ENCODE measurements at places on chromosomes 11 and 22.

- DNase-seq = no peak
These were observed 174.6 kb downstream of the CTTN start for GRCh38 chr11:70572974-70573260.

- peak; percentile 72 for DNase-seq
These were observed 3.0 kb downstream of the C11orf68 start for GRCh38 chr11:65915821-65916251.

DNA sequence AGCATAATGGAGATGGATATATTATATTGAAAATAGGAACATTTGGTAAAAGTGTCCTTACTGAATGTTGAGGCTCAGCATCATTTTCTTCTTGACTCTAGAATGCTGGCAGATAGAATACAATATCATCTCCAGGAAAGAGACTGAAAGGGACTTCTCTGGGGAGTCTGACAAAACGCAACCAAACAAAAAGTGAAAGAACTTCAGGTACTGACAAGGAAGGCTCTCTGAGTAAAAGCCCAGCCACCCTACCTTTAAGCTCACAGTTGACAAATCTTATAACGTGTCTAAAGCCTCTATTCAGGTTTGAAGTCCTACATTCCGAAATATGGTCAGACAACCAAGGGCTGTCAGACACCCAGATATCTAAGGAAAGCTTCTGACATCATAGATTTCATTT, 590.8 kb downstream of the SOX6 start:
- DNase-seq = no peak

DNA sequence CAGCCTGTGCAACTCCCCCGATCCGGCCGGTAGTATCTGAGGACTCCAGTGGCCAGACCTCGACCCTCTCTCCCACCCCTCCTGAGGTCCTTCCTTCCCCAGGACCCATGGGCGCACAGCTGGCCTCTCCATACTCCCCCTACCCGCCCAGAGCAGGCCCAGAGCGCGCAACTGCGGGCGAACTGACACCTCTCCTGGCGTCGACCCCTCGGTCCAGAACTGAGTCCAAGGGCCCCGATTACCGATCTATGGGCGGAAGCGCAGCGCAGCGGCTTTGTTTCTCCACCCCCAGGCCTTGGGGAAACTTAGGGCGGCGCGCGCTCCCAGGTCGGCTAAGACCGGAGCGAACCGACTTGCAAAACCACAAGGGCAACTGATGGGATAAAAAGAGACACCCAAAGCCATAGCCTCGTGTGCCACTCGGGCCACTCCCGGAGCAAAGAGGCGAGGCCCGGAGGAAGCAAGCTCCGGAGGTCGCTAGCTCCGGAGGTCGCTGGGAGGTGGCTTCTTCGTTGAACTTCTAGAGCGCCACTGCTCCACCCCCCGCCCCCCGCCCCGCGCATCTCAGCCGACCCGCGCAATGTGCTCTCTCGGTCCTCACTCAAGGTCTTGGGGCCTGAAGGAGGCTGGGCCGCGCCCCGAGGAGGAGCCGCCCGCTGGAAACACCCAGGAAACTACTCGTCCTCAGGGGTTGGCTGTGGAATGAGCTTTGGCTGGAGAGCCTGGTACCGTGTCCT, 9.8 kb upstream of the ALX4 start:
- peak; percentile 44 for DNase-seq

DNA sequence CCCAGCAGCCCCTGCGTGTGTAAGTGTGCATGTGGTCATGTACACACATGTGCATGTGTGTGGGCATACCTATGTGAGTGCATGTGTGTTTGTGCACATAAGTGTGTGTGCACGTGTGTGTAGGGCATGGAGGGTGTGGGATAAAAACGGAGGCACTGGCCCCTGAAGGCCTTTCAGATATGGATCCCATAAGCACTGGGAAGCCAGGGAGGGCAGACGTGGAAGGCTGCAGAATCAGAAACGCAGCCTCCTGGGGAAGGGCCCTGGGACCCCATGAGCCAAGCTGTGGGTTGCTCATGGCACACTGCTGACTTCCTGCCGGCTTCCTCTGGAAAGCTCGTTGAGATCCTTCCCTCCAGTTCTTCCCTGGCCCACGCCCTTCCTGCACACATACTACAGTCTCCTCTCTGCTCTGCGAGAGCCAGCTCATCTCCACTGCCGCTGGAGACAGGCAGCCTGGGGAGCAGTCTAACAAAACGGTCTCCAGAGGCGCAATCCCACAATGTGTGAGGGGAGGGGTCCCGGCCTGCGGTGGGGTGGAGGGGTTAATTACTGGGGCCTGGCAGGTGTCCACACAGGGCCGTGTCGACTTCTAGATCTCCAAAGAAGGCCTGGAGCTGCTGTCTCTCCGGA, 435.2 kb upstream of the B3GAT1 start:
- DNase-seq = no peak

GRCh38 chr22:27724157-27724556, 77.4 kb downstream of the MN1 start:
- DNase-seq = no peak

DNA sequence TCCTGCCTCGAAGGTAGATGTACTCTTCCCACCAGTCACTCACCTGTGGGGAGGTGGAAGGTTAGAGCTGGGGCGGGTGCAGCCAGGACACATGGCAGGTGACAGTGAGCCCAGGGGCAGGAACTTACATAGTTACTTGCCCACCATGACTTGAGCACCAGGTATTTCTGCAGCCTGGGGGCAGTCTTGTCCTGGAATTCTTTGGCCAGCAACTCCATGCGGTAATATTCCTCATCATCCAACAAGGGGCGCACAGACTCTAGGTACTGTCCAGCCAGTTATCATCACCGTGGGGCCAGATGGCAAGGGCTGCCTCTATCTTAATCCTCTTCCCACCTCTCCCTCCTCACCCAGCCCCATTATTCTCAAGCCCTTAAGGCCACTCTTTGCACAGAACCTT, 2.2 kb downstream of the CPT1B start:
- no peak for DNase-seq

DNA sequence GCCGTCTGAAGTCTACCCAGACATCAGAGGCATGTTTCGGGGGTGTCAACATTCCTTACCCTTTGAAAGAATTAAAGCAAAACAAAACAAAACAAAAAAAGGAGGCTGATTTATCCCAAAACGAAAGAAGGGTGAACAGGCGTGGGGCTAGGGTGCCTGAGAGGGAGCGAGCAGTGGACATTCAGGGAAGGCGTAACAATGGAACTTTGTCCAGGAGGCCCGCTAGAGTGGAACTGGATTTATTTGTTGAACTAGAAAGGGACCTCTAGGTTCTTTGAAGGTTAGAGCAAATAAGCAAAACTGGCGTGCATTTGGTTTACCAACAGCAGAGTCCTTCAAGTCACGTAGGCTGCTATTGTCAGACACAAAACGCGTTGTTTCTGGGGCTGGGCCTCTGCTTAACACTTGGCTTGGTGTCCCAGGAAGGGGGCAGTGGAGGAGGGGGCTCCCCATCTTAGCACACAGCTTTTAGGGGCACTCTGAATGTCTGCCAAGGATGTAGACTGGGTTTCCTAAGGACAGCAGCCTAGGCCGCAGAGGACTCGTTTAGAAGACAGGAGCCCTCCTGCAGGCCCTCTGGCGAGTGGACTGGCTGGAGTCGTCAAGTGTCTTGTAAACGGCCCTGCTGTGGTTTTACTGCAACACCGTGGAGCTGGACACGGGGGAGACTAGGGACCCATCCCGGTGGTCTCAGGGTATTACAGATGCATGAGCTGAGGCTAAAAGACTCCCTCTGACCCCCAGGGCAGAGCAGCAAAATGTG, 203.7 kb upstream of the SORL1-AS1 start:
- DNase-seq = no peak

- DNase-seq = no peak
These were observed 1.3 kb downstream of the PACS1 start for GRCh38 chr11:66071381-66071801.

DNA sequence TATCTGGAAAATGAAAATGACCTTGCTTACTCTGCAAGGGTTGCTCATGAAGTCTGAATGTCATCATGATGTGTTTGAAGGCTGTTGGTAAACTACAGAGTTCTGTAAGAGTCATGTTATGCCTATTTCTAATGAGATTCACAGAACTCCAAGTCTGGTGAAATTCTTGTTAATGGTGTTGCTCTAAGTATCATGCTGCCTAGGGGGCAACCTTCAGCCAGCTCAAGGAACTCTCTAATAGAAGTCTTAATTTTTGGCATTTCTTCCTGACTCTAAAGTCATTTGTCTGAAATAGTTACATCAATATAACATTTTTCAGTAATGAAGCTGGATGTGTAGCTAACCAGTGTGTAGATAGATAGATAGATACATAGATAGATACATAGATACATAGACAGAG, 302.8 kb downstream of the FAT3 start:
- DNase-seq = no peak

DNA sequence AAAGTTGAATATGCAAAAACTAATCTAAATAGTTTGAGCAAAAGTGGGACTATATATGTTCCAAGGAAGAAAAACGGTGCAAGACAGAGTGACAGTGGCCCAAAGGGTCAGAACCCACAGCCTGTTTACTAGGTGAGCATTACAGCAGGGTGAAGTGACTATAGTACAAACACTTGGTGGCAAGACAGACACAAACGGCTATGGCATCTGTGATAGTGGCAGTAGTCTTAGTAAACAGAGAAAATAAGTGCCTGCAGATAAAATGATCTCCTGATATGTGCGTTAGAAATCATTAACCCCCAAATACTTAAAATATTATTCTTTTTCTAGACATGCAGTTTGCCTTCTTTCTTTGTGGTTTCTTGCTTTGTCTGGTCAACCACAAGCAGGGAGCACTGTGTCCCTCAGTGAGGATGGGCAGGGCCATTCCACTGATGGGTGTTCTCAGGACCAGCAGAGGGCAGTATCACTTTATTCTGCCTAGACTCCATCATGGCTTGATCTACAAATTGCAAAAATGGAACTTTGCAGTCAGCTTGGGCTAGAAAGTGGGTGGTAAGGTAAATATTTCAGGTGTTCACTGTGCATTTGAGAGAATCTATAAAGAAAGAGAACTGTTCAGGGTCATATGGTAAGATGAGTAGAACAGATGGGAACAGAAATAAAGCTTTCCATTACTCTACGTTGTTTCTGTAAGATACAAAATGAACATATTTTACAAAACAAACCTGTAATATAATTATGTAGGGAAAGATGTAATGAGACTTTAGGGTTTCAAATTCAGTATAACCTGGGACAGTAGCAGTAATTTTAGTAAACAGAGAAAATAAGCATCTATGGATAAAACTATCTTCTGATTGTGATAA, 198.2 kb downstream of the SWAP70 start:
- peak; percentile 71 for DNase-seq

- peak; percentile 73 for DNase-seq
These were observed 61.3 kb upstream of the CHORDC1 start for GRCh38 chr11:90284171-90284570.

- no peak for DNase-seq
These were observed 68.2 kb downstream of the PPP2R1B start for GRCh38 chr11:111697933-111698371.

- DNase-seq = no peak
These were observed 62.5 kb downstream of the PPP6R3 start for GRCh38 chr11:68523033-68523432.

DNA sequence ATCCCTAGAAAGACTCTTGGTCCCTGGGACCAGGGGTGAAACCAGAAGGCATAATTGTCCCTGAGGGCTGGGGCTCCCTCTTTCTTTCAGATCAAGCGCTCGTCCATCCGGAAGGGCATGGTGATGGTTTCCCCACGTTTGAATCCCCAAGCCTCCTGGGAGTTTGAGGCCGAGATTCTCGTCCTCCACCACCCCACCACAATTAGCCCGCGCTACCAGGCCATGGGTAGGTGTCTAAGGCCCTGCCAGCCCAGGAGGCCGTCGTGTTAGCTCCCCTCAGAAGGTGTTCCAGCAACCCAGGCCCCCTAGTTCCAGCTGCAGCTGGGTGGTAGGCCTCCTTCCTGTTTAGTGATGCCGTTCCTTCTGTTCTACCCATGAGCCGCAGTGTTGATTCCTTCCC, 21.4 kb downstream of the GTPBP1 start:
- DNase-seq = no peak

GRCh38 chr11:8531982-8532381, 62.0 kb downstream of the STK33 start:
- no peak for DNase-seq

DNA sequence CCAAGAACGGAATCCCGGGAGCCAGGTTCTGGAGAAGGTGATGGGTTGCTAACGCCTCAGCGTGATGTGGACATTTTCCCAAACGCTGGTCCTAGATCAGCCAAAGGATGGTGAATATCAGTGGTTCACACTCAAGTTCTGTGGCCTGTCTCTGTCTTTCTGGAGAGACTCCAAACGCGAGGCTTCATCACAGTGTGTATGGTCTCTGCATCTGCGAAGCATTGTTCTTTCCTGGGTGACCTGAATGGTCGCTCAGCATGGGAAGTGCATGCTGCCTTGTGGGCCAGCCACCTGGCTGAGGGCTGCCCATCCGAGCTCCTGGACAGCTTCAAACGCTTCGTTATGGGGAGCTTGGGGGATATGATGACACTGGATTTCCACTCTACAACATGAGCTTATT, 810.0 kb downstream of the TBC1D22A start:
- DNase-seq = no peak

GRCh38 chr11:30257058-30257457, 26.2 kb downstream of the FSHB start:
- DNase-seq = no peak

DNA sequence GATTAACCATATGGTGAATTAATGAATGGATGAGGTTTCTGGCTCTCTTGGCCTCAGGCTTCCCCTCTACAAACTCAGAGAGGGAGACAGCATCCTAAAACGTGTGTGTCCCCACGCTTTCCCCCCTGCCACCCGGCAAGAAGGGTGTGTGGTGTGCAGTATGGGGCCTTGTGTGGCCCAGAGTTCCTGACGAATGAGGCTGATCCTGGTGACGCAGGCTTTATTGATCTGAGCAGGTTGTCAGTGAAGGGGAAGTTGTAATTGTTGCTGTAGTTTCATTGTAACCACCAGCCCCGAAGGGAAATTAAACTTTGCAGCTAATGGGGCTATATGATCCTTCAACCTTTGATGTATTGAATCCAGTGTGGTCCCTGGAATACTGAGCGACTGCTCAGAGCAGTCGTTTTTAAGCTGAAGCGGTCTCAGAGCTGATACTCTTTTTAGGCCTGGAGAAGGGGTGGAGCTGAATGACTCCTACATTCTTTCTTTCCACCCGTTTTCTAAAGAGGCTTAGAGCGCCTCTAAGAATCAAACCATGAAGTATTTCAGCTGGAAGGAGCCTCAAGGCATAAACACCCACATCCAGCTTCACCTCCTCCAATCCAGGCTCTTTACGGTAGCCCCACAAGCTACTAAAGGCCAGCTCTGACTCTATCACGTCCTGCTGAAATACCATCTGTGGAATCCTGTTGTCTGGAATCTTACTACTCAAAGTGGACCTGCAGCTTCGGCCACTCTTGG, 284.7 kb downstream of the MIAT start:
- DNase-seq = no peak

- no peak for DNase-seq
These were observed 86.4 kb upstream of the B3GNT6 start for GRCh38 chr11:76947800-76948199.
